ENCODE measurements at places on chromosomes 1 and 21.
A peak's percentile ranks its signal among the peaks of the same experiment; 100 is the strongest.

- DNase-seq: no peak
These were observed 223.2 kb downstream of the FOXD2 start for GRCh38 chr1:47661040-47661439.

- no peak for DNase-seq
These were observed 47.9 kb upstream of the LAX1 start for GRCh38 chr1:203717120-203717519.

DNA sequence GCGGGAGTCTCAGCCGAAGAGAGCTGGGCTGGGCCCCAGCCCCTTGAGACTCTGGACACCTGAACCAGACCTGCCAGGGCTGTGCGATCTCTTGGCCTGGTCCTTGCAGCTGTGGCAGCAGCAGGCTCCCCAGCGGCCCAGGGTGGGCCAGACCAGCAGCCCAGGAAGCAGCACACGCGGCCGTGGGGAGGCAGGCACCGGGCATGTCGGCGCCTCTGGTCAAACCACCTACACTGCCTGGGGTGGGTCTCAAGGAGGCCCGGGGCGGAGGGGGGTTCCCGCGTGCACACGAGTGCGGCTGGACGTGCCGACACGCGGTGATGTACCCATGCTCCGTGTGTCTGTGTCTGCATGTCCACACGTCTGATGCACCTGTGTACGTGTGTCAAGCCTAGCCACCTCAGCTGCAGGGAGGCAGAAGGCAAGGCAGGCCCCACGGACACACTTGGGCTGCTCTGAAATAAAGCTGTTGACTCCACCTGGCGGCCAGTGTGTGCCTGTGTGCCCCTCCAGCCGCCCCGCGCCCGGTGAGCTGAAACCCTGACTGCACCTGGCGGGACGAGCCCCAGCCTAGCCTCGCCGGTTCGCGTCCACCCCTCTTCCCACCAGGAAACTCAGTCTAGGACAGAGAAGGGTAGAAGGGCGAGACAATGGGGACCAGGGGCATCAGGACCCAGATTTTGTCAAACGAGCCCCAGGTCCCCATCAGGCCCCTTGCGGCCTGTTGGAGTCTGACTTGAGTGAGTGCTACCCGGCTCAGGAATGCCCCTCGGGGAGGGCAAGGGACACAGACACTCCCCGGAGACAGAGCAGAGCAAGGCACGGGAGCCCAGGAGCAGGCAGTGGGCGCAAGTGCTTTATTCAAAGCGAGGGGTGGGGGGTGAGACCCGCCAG lies 11.6 kb downstream of the SCNN1D start:
- DNase-seq: peak; percentile 35

GRCh38 chr1:226691247-226691646 lies 47.8 kb downstream of the ITPKB start:
- no peak for DNase-seq

DNA sequence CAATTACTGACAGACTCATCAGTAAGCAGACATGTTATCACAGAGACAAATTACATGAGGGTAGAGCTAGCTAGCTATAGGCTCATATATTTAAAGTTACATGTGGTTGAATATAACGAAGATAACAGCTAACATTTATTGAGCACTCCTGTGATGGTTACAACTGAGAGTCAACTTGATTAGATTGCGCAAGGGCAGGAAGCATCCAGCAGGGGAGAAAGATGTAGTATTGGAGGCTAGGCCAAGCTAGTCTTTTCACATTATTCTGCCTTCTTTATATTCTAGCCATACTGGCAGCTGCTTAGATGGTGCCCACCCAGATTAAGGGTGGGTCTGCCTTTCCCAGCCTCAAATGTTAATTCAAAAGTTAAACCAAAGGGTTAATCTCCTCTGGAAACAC lies 37.1 kb downstream of the PIGK start:
- DNase-seq: no peak

GRCh38 chr1:22804969-22805671 lies 94.5 kb downstream of the EPHB2 start:
- DNase-seq: no peak

- no peak for DNase-seq
These were observed 138.8 kb downstream of the VPS13D start for GRCh38 chr1:12368646-12369045.

- no peak for DNase-seq
These were observed 105.8 kb downstream of the TBX19 start for GRCh38 chr1:168386492-168386891.

GRCh38 chr1:211543025-211543424 lies 35.9 kb downstream of the SLC30A1 start:
- no peak for DNase-seq

- no peak for DNase-seq
These were observed 21.7 kb upstream of the S100A2 start for GRCh38 chr1:153587314-153587713.

- DNase-seq: no peak
These were observed 6.2 kb upstream of the LAPTM5 start for GRCh38 chr1:30763651-30764248.

- DNase-seq: no peak
These were observed 220.5 kb upstream of the MAP1LC3C start for GRCh38 chr1:242219298-242219901.

- no peak for DNase-seq
These were observed 115.5 kb upstream of the VAV3 start for GRCh38 chr1:108080448-108080847.

DNA sequence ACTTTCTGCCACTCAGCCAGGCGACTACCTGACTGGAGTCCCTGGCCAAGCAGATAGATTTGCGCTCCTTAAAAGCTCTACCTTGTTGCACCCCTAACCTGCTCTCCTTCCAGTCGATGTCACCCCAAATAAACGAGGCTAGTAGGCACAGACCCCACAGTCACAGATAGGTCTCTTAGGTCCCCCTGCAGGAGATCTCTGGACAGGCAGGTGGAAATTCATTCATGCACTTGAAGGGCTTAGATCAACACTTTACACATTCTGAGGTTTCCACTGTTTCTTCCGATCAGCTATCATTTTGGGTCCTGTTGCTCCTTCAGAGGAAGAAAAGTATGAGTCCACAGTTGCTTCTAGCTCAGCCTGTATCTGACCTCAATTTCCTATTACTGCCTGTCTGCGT lies 272.6 kb upstream of the FMN2 start:
- DNase-seq: no peak

GRCh38 chr1:112318698-112319370 lies 77.2 kb upstream of the CTTNBP2NL start:
- DNase-seq: no peak

GRCh38 chr1:182955596-182956588 lies 2.9 kb upstream of the SHCBP1L start:
- no peak for DNase-seq

- peak; percentile 27 for DNase-seq
These were observed 13.4 kb downstream of the KIF21B start for GRCh38 chr1:201009962-201010645.

GRCh38 chr1:159120317-159120716 lies 43.8 kb upstream of the AIM2 start:
- DNase-seq: no peak

DNA sequence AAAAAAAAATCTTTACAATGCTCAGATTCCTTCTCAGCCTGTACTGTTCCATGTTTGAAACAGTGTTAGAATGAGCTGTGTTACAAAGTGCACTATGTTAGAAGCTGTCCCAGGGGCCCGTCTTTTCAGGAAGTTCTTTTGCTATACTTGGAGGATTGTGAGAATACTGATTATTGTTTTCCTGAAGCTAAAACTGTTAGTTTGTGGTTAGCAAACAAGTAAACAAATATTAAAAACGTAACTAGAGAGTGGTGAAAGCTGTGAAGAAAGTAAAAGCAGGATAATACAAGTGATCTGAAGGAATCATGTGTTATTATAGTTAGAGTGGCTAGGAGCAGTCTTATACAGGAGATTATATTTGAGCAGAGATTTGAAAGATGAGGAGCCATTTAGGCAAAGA lies 35.6 kb downstream of the CAMSAP2 start:
- DNase-seq: no peak

DNA sequence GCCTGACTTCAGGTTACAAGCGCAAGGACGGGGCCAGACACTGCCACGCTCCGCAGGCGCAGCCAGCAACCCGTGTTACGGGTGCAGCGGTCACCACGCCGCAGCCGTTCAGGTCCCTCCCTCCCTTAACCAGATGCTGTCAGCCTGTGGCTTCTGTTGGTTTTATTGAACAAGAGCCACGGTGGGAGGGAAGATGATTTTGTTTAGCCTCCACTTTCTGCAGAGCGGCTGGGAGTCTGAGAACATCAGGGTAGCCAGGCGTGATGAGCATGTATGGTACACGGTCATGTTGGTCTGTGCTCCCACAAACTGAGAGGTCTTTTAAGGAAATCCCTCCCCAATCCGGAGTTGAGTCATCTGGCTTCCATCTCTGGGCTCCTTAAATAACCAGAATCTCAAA lies 18.5 kb upstream of the ADARB1 start:
- no peak for DNase-seq

DNA sequence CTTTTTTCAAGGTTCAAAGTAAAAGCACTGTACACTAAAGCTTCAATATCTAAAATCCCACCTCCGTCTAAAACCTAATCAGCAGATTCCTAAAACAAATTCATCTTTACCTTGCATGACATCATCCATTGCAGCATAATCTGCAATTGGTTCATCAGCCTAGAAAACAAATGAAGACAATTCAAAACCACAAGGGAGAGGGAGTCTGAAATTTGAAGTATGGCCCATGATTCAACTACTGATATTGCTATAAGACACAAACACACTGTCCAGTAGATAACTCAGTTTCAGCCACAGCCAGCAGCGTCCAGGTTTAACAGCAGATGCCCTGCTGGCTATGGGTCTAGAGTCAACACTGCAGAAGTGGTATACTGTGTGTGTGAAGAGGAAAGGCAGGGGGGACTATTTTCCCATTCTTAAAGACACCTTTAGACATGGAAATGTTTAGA lies 17.9 kb upstream of the RAP1GAP start:
- DNase-seq: no peak

DNA sequence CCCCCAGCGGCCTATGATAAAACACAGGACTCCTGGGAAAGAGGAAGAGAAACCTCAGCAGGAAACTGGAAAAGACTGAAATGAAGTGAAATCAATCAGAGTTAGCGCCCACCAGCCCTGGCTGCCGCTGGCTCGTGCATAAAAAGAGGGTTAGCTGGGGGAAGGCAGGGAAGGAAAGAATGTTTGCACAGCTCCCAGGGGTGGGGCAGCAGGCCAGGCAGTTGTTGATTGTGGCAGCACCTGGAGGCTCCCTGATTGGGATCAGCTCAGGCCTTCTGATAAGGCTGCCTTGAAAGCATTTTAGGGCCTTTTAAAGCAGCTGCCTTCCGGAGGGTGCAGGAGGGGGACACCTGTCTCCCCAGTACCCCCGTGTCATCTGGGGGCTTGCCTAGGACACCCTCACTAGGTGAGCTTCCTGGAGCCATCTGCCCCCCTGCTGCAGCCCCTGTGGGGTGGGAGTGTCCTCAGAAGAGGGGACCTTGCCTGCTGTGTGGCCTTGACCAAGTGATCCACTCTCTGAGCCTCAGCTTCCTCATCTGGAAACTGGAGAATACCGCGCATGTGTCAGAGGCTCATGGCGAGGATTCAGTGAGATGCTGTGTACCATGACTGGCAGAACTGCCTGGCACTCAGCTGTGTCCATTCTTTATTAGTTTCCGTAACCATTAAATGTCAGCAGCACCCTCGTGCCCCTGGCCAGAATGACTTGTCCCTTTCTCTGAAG lies 6.6 kb downstream of the EPHB2 start:
- DNase-seq: no peak

- DNase-seq: no peak
These were observed 566.8 kb upstream of the USP24 start for GRCh38 chr1:55781944-55782482.

DNA sequence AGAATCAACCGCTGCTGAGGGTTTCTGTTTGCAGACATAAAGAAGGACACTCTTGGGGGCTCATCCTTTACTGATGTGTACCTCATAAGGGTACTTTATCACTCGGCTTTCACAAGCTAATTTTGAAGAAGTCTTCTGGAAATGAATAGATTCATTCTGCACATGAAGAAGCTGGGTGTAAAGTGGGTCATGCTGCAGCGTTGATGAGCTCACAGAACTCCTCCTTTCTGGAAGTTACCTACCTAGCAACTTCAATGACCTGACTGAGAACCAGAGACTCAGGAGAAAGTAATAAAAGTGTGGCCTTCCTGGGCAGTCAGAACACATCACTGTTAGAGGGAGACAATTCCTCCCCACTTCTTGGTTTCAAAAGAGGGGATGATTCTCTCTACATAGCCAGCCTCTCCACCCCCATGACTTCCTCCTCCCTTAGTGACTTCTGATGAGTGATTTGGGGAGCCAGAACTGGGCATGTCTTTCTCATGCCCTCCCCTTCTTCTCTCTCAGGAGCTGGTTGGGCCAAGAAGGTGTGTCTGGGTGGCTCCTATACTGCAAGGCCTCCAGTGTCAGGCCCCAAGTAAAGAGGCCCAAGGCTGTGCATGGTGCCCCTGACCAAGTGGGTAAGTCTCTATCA lies 27.0 kb downstream of the PCNX2 start:
- no peak for DNase-seq

DNA sequence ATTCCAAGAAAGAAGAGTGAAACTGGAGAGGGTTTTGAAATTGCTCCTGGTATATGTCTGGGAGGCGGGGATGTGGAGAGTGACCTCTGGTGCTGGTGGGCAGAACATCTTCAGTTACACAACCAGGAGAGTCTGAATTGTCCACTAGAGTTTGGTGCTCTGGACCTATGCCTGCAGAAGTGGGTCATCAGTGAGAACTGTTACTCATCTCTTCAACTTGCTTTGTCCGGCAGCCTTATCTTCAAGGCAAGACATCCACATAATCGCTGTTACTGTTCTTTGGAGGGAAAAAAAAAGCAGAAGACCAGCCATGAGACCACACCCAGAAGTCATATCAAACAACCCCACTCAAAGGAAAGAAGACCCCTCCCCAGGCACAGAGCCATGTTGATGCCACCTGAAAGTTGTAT lies 14.9 kb downstream of the SH2D1B start:
- no peak for DNase-seq

- DNase-seq: no peak
These were observed 82.9 kb downstream of the ITPKB start for GRCh38 chr1:226656201-226656600.

- DNase-seq: no peak
These were observed 59.7 kb downstream of the SLX9 start for GRCh38 chr21:44999428-44999971.

- no peak for DNase-seq
These were observed 1.6 kb upstream of the ZMYM6 start for GRCh38 chr1:35033346-35033745.

GRCh38 chr1:92554216-92554615 lies 67.5 kb upstream of the GFI1 start:
- no peak for DNase-seq

DNA sequence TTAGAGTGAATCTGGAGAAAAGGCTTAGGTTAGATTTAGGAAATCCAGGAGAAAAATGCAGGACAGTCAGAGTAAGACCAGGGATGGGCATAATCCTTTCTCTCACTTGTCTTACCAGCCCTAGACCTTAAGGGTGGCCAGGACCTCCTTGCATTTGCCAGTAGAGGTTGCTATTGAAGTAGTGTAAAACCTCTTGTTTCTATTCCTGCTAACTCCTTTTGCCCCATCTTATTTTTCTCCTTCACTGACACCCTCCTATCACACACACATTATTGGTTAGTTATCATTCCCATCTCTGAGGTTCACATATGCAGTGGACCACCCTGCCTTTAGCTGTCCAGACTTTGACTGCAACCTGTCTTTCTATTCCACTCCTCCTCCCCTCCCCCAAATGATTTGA lies 75.0 kb upstream of the MACF1 start:
- no peak for DNase-seq

Data from anterior cingulate cortex (tissue), 58 donors.